Placental epithelial cell (primary cell): ENCODE measurements at places on chromosomes 4 and X. TPM values are rescaled to one million over a fixed set of nuclear protein-coding genes. Genes with fewer than 3 reads are reported as not detected.

The SLC10A6 gene
- not detected in 2 replicates for total RNA-seq

The FRMD7 gene
- total RNA-seq: under 0.01 TPM in 1 of 2 replicates, not detected in the other

The ADGRG2 gene
- 0.22 and 0.39 TPM in 2 replicates for total RNA-seq

The ARSJ gene
- total RNA-seq: 23.6 and 55.6 TPM in 2 replicates

The PDGFC gene
- 29.1 and 65.0 TPM in 2 replicates for total RNA-seq

The MAGEC2 gene
- total RNA-seq: not detected in 2 replicates

The TKTL1 gene
- total RNA-seq: not detected in 2 replicates

The TENM3 gene
- 146 and 399 TPM in 2 replicates for total RNA-seq

The ART3 gene
- total RNA-seq: not detected in 2 replicates
